ENCODE measurements at places on chromosomes 11 and 22.

GRCh38 chr22:50674606-50675552, 2.3 kb downstream of the SHANK3 start:
- DNase-seq = peak; percentile 16

DNA sequence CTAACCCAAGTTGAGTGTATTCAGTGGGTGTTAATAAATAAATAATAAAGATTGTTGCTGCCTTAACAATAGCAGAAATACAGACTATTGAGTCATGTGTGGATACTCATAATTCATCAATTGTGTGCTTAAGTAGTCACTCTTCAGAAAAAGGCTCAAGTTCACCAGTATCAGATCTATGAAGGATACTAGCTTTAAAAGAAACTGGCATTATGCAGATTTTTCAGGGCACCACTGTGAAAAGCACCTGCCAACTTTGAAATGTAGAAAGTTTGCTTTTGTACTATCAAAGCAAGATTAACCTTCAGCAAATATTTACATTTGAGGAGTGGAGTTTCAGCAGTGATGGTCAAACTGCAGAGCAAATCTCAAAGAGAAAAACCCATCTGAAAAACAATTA, 20.1 kb upstream of the SYTL2 start:
- DNase-seq = no peak

- no peak for DNase-seq
These were observed 49.1 kb downstream of the RCN1 start for GRCh38 chr11:32139896-32140520.

- DNase-seq = no peak
These were observed 1.5 kb upstream of the CLDN5 start for GRCh38 chr22:19525666-19526065.

- DNase-seq = peak; percentile 64
These were observed at the start of gene APOBEC3C for GRCh38 chr22:39013942-39014722. Gene APOBEC3C (plus strand): TSS chr22:39014257. CDS start chr22:39014363, 106 bp downstream.

- DNase-seq = no peak
These were observed 101.5 kb downstream of the DLG2 start for GRCh38 chr11:85525686-85526085.

DNA sequence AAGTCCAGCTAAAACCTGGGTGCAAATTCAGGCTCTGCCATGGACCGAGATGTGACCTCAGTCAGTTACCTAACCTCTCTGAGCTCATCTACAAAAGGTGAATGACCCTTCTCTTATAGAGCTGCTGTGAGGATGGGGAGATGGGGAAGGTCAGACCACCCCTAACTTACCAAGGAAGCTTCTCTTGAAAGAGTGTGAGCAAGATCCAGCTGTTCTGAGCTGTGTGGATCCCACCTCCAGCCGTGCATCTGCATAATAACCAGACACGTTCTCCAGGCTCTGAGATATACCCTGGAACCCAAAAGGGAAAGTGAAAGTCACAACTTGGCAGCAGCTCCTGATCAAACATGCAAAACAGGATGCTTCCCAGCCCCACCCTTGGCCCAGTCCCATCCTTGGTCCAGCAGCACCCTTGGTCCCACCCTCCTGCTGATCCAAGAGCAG, at the start of gene APOL3:
Gene APOL3 (minus strand): TSS at position 257 of the 444 bp plus-strand sequence. CDS start 11,700 bp downstream, outside the sequence.
- DNase-seq = peak; percentile 33

DNA sequence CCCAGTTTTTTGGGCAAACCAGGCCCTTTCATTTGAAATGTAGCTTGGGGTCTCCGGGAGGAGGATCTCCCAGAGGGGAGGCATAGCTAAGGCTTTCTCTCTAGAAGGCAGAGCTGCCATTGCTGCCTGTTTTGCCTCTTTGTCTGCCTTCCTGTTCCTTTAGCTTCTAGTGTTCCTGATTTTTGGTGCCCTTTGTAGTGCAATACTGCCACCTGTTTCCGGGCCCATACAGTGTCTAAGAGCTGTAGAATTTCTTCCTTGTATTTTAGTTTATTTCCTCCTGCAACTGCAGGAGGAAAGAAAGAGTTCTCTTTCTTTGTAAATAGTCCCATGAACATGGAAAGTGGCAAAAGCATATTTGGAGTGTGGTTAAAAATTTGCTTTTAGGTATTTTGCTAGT, 19.3 kb upstream of the GLYATL1 start:
- no peak for DNase-seq

- no peak for DNase-seq
These were observed 7.7 kb downstream of the CHST1 start for GRCh38 chr11:45657496-45658260.

- DNase-seq = no peak
These were observed 435.0 kb upstream of the CADM1 start for GRCh38 chr11:115939104-115939730.

DNA sequence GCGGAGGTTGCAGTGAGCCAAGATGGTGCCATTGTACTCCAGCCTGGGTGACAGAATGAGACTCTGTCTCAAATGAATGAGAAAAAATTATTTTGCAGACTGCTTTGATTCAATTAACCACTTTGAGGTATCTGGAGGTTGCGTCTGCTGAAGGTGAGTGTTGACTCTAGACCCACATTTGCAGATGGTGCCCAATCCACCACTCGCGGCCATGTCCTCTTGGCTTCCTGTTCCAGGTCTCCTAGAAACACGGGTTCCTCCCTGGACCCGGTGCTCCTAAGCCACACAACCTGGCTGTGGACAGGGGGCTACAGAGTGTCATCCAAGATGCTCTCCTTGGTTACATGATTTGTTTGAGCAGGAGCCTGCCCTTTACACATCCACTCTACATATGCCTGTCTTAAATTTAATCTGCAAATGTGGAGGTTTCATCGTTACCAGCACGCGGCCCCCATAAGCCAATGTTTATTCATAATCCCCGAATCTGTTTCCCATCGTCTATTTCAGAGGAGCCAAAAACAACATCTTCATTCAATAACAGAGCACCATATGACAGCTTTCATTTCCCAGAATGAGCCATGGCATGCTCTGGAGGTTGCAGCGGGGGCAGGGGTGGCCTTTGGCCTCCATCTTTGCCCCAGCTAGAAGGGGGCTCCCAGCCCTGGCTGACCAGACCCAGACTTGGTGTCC, 377.2 kb downstream of the CTTN start:
- no peak for DNase-seq

- no peak for DNase-seq
These were observed 284.0 kb downstream of the MN1 start for GRCh38 chr22:27517361-27518155.

DNA sequence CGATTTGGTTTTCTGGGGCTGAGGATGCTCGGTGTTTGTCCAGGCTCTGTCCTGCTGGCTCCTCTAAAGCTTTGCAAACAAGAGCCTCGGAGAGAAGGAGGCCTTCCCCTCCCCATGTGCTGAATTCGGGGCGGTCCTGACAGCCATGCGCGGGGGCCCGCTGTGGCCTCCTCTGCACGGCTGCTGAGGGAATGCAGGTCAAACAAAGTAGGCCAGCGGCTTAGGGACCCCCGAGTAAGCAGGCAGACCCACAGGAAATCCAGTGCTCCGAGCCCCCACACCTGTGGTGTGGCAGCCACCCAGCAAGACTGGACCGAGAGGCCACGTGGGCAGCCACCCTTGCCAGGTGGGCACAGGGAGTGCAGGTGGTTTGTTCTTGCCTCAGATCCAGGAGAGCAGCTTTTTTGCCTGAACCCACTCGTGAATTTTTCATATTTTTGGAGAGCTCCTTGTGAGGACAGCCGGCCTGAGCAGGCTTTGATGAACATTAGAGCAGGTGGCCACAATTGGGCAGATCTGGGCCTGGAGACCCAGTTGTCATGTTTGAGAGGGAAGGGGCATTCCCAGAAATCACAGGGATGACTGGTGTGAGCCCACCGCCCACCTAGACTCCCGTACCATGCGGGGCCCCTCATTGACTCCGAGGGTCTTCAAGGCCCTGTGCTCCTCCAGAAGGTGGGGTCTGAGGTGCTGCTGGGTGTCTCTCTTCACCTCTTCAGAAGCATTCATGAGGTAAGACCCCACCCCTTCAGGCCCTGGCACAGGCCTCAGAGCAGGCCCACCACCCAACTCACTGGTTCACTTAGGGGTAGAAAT, 43.0 kb upstream of the KCNQ1OT1 start:
- DNase-seq = no peak

- no peak for DNase-seq
These were observed 3.5 kb downstream of the CLDN5 start for GRCh38 chr22:19520566-19521305.

DNA sequence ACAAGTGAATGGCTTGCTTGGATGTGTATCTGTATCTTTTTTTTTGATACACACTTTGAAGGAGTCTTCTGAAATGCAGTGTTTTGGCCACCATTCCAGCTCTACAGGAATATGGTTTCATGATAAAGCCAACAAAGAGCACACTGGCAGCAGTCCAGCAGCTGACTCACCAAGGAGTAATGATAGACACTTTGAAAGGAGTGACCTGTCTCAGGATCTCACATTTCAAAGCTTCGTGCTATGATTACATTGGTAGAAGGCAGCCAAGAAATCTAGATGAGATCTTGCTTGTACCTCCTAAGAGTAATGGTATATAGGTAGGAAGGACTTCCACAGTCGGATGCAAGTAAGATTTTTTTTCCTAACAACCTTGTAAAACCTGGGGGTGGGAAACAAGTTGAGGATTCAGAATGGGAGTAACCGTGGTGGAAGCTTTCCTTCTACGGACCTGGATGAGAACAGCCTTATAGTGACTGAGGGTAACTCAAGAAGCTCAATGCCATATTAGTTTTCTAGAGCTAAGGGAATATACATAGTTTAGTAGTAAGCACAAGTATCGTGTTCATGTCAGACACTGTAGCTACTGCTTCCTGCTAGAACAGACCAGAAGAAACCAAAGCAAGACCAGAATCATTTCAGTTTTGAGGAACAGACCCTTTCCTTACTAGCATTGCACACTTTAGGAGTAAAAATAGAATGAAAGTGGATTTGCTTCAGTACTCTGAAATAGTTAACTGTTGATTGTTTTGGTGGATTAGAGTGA, 25.0 kb downstream of the MTMR3 start:
- peak; percentile 9 for DNase-seq

DNA sequence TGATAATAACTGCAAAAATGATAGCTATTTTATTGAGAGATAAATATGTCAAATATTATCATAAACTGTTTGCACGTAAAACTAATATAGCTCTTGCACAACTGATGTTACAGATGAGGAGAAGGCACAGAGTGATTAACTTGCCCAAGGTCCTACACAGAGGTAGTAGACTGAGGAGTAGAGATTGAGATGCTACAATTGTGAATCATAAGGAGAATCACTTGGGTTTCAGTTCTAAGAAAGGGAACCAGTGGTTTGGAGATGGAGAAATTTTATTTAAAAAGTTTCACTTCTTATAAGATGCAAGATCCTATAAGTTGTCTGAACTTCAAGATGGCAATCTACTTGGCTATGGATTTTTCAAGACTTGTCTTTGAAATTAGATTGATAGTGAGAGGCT, 224.8 kb upstream of the RAG2 start:
- no peak for DNase-seq

- no peak for DNase-seq
These were observed 72.3 kb downstream of the PRMT3 start for GRCh38 chr11:20459865-20460264.

DNA sequence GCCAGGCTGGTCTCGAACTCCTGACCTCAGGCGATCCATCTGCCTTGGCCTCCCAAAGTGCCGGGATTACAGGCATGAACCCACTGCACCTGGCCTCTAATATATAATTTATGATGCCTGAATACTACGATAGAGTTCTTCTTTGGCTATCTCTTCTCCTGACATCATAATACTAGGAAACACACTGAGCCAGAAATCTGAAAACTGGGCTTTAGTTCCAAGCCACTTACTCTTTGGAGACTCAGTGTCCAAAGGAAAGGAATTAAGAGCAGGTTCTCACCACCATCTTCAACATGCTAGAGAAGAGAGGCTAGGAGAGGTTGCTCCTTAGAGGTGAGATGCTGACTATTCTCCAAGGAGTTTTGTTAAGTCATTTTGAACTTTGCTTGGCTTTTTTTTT, 52.4 kb downstream of the UBASH3B start:
- DNase-seq = no peak

DNA sequence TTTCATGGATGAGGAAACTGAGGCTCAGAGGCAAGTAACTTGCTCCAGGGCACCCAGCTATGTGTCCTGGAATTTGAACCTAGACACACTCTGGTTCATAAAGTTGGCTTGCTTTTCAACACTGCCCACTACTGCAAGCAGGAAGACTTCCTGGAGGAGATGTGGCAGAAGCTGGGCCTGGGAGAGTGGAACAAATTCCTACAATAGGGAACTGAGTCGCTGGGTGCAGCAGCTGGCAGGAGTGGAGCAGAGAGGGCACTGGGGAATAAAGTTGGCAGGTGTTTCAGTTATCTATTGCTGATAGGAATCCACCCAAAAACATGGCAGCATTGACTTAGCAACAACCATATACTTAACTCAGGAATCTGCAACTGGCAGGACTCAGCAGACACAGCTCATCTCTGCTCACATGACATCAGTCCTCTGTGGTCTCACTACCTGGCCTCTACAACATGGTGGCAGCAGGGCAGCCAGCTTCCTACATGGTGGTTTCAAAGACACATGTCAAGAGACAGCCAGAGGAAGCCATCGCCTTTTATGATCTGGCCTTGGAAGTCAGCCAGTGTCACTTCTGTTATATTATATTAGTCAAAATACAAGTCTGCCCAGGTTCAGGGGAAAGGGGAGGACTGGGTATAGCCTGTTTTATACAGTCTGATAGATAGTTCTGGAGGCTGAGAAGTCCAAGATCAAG, 10.6 kb upstream of the CARD10 start:
- DNase-seq = no peak

GRCh38 chr11:112881461-112881860, 79.8 kb upstream of the NCAM1 start:
- DNase-seq = no peak

Data from stimulated activated CD4-positive, alpha-beta T cell treated with anti-CD3 and anti-CD28 coated beads, Interleukin-12 subunit alpha, Interleukin-12 subunit beta, amount 100 ng/mL, for 4 hours (primary cell).